ENCODE measurements at places on chromosomes 2 and 18.
A peak's percentile ranks its signal among the peaks of the same experiment; 100 is the strongest.

DNA sequence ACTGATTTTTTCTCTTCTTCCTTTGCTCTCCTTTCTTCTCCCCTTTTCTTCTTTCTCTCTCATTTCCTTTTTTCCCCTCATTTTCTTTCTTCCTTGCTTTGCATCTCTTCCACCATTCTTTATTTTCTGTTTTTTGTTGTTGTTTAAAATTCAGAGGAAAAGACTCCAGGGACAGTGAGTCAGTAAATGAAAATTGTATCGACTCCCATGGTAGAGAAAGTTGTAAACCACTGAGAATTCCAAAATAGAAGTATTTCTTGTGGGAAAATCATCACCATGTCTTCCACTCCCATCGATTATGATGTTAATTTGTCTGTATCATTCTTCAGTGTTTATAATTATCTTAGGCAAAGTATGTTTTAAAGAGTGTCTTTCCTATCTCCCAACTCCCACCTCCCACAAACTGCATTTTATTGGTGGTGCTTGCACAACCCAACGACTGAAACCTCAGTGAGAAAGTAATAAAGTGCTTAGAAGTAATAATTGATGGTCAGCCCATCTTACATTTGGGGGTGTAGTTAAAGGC, 134.3 kb downstream of the IRS1 start:
- no peak for DNase-seq

GRCh38 chr2:20818820-20819219, 4.1 kb downstream of the LDAH start:
- DNase-seq, result no peak

GRCh38 chr2:225010804-225011203, 31.5 kb downstream of the DOCK10 start:
- no peak for DNase-seq

DNA sequence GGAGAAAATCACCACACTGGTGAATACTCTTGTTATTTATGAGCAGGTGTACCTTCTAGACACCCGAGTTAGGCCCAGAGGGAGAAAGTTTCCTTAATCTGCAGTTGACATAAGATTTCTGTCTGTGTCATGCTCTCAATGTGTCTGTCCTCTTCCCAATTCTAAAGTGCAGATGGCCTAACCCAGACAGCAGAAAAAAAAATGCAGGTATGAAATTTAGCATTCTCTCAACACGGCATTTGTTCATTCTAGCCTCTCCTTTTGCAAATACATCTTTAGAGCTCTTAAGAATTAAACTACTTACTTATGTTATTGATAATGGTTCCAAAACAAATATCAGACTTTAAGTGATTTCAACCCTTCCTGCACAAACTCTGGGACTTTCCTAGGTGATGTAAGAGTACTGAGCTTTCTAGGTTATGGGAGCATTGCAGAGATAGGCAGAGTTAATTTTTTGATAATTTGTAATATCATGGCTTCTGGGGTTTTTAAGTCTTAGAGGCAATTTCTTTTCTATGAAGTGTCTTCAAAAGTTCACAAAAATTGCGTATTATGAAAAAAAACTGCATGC, 32.9 kb upstream of the ITGB6 start:
- DNase-seq, result no peak

DNA sequence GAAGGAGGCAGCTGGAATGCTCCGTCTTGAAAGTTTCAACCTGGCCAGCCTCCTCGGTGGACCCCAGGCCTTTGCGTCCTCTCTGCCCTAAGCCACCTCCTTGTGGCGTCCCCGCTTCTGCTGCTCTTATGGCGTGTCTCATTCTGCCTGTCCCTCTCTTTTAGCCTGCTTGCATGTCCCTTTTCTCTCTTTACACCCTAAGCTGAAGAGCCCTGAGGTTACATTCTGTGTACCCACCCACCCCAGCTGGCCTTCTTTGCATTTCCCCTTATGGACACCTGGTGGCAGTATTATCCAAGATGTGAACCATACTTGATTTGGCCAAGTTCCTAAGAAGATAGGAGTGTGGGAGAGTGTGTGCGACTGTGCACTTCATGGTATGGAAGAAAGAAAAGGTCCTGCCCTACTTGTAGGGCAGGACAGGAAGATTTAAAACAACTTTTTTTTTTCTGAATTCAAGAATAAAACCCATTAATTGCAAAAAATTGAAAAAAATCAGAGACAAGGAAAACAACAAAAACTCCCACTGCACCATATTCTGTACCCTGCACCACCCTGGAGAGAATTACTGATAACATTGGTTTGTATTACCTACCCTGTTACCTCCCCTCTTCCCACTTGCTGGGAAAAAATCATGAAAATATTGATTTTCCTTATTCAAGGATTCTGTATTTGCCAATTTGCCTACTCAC, 77.4 kb downstream of the DYSF start:
- no peak for DNase-seq

- no peak for DNase-seq
Observed at GRCh38 chr18:3441290-3441689, 8.7 kb upstream of the TGIF1 start.

DNA sequence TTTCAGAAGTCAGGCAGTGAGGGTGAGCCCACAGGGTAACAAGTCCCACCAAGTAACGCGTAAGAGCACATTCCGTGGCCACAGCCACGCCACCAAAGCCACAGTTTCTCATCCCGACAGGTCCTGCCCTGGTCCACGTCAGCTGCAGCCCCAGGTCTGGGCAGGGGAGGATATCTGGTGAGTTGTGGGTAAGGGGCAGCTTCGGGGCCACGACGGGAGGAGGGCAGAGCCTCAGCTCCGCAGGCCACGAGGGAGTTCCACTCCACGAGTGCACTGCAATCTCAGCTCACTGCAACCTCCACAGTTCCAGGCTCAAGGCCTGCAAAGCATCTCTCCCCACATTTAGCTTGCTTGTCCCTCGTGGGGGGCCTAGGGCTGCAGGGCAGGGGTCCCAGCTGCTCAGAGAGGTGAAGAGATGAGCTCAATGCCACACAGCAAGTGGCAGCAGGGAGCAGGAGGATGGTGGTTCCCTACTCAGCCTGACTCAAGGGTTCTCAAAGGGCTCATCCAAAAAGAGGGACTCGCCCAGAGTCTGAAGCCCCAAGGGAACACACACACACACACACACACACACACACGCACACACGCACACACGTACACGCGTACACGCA, 12.5 kb downstream of the SNORC start:
- DNase-seq, result peak; percentile 3

DNA sequence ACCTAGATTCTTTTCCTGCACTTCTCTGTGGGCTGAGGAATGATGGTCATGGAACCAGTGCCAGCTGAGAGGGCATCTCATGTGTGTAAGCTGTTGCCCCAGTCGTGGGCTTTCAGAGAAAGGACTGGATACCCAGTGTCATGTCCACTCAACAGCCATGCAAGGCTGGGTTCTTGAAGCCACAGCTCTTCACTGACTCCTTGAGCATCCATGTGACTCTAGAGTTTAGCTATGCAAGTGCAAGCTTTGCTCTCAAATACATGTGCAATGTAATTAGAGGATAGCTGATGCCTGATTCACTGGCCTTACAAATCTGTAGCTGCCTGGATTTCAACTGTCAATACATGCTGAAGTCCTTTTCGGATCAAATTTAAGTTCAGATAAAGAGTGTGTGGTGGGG, 46.8 kb upstream of the EML6 start:
- DNase-seq, result no peak

DNA sequence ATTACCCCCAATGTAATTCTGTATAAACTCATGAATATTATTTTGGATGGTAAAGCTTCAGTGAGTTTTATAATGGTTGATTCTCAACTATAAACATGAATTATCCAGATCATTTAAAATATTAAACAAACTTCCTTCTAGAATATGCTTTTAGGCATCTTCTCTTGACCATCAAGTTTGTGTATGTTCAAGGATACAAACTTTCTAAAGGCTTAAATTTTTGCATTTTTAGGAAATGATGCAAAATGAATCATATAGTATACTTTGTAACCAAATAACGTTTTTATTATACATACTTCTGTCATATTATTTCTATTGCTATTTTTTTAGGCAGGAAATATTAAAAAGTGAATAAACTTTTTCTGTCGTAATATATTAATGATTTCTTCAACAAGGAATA, 62.8 kb downstream of the OSBPL6 start:
- DNase-seq, result no peak

- DNase-seq, result no peak
Observed at GRCh38 chr2:209970271-209970670, 32.2 kb upstream of the RPE start.

DNA sequence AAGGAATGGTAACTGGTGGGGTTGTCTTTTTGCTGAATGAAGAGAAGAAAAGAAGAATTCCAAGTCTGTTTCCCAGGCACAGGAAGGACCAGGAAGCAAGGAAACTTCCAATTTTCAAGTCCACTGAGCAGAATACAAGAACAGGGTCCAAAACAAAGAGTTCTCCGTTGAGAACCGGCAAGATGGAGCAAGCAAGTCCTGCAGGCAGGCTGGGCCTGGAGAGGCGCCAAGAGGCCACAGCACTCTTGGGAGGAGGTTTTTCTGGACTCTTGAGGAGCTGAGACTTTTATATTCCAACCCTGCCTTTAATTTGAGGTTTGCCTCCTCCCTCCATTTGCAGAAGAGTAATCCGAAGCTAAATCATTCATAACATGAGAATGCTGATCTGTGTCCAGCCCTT, 224.5 kb downstream of the IKZF2 start:
- peak; percentile 23 for DNase-seq

GRCh38 chr18:3388980-3389379, 61.0 kb upstream of the TGIF1 start:
- DNase-seq, result no peak

DNA sequence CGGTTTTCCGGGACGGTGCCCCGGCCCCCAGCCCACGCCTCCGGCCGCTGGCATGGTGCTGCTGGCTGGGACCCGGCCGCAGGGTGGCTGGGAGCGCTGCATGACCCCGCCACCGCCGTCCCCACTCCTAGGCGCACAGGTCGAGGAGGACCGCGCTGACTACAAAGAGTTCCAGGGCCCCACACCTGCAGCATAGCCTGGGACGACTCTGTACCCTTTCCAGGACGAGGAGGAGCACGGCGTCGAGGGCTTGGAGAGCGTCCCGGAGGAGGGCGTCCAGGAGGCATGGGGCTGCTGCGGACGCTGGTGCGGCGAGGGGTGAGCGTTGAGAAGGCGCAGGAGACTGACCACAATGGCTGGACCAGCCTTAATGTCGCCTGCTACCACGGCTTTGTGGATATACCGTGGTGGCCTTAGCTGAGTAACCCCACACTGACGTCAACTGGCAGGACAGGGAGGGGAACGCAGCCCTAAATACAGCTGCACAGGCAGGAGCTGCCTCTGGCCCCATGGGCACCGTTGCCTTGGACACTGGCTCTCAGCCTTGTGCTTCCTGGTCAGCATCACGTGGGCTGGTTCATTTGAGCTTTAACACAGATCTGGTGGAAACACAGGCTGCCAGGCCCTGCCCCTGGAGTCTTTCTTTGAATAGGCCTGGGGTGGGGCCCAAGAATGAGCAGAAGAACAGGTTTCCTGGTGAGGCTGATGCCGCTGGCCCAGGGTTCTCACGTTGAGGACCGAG, 40.9 kb upstream of the TRIM43B start:
- DNase-seq, result no peak

DNA sequence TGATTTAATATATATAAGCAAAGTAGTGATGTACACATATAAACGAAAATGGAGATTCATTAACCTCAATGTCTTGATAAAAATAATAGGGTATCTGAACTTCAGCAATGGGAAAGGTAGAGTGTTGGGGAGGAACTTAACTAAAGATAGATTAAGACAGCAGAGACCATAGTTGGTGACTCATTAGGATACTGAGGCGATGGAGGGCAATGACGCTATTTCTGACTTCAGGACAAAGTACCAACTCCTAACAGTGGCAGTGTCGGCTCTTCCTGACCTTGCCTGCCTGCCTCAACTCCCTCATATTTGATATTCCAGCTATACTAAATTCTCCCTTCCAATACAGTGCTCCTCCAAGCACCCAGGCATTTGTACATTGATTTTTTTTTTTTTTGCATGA, 98.6 kb downstream of the CDH2 start:
- no peak for DNase-seq
